ENCODE measurements at places on chromosomes 5 and 9.
A peak's percentile ranks its signal among the peaks of the same experiment; 100 is the strongest.

DNA sequence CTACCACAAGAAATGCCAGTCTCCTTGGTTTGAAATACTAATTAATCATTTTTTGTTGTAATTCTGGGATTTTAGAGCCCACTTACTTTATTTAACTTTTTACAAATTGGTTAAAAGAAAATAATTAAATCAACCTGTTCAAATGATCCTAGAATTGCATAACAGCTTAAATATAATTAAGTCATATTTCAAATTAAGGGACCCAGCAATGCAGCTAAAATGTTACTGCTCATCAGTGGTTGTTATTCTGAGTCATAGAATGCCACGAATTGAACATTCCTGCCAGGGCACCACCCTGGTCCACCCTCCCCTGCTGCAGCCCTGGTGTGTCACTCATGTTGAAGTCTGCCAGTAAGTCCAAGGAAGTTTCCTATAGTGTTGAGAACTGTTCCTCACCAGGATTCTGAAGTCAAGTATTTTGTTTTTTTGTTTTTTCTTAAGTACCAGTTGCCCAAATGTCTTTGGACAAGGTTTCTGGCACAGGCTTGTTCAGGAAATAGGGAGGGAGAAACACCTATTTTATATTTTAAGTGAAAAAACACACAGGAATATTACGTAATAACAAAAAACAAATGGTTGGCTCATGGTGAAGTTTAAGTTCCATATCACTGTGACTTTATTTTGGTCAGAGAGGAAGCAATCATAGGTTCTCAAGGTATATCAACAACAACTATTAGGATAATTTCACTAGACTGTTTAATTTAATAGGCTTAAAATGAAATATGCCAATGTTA, 4.3 kb upstream of the ITGA1 start:
- DNase-seq, result no peak

DNA sequence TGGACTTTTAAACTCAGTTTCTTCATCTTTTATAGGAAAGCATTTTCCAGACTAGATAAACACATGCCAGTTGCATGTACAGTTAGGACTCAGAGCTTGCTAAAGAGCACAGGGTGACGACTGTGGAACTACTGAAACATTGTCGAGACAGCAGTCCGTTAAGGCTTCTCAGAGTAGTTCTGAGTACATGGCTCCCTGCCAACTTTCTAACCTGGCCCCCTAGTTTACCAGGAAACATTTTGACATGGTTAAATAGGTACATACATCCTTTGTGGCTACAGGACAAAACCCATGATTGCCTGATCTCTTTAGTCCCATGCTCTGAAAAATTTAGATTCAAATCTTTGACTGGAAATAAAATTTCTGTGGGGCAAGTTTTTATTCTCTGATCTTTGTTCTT, 129.7 kb downstream of the SLF1 start:
- no peak for DNase-seq

DNA sequence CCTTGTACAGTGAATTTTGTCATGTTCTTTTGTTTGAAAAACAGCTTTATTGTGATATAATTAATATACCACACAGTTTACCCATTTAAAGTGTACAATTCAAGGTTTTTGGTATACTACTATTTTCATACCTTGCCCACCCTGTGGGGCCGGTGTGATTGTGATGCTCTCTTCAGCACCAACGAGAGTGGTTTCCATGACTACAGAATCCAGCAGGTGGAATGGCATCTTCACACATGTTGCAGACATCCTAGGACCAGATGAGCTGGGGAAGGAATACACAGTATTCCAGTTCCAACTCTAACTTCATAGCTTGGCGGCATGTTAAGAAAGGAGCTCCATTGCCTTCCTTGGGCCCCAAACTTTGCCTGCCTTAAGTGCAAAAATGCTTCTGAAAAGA, 7.7 kb upstream of the GPR151 start:
- DNase-seq, result no peak

DNA sequence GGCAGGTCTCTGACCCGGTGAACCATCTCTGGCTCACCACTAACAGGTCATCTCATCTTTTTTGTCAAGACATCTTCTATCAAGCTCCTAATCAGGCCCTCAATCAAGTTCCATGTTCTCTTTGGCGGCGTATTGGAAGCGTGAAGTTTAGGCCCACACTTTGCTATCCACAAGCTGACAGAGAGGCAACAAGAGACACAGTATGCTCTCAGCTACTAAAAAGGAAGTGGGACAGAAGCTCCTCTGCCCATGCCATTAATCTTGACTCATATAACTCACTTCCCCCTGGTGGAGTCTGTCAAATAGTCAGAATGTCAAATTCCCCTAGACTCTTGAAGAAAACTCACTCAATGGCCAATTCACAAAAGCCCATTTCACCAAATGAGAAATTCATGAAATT, 77.6 kb upstream of the TMC1 start:
- no peak for DNase-seq

- no peak for DNase-seq
Observed at GRCh38 chr9:7209016-7209715, 451.4 kb downstream of the KDM4C start.

DNA sequence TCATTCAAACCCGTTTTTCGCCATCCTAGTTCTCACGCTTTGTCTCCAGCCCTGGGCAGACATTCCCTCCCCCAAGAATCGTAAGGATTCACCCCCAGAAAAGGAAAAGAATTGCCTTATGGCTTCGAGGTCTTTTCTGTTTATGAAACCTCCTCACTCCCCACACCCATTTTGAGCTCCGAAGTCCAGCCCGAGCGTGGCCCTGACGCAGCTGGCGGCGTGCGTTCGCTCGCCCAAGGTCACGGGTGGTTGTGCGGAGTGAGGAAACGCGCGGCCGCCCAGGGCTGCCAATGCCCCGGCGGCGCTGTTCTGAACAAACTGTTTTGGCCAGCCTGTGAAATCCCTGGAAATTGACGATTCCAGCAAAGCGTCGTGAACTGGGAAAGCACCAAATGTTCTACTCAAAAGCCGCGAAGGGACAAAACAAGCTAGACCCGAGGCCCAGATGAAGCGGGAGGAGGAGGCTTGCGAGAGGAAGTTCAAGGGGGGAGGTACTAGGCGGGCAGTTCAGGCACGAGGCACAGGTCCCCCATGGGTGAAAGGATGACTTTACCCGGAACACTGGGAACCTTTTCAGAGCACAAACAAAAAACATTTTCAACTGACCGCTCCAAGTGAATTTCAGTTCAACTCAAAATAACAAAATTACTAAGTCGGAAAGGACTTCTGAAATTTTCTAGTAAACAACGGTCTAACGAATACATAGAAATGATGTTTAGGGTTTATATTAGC, 683 bp upstream of the ZFAND5 start:
- peak; percentile 84 for DNase-seq

GRCh38 chr5:153551537-153552079, 61.1 kb downstream of the GRIA1 start:
- DNase-seq, result no peak

DNA sequence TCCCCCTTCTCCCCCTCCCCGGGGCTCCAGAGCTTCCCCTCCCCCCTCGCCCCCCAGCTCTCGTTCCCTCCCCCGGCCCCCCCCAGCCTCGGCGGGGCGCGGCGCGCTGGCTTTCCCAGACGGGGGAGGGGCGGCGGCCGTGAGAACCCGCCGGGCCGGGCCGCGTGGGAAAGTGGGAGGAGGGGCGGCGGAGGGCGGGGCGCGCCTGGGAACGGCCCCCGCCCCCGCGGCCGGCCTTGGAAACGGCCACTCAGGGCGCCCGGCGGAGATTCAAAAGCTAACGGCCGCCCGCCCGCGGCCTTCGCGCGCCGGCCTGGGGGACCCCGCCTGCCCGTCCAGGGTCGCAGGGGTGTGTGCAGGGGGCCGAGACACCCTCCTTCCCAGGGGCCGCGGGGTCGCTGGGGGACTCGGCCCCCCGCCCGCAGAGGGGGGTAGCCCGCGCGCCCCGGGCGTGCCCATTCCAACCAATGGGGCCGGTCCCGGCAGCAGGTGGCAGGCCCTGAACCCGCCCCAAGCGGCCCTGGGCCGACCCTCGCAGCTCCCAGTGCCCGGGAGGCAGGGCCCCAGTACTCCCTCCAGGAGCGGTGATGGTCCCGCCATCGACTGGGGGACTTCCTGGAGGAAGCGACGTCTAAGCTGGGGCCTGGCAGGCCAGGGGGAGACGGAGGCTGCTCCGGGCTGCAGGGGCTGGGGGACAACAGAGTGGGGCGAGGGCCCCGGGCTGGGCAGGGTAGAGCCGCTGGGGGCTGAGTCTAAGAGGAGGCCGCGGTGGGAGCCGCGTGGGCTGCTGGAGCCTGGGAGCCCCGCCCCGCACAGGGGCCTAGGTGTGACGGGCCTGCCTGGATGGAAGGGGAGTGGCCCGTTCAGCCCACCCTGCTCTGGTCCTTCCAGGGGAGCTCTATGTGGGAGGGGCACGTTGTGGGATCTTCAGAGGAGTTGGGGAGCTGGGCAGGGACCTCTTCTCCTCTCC, 14.2 kb upstream of the NRARP start:
- DNase-seq, result peak; percentile 95

GRCh38 chr9:38003946-38004808, 64.8 kb downstream of the SHB start:
- no peak for DNase-seq

- no peak for DNase-seq
Observed at GRCh38 chr9:111603041-111603440, 3.6 kb upstream of the PTGR1 start.

GRCh38 chr9:123378956-123379660, 23.1 kb downstream of the CRB2 start:
- DNase-seq, result no peak

- no peak for DNase-seq
Observed at GRCh38 chr9:108535526-108535925, 320.3 kb downstream of the ACTL7B start.

- no peak for DNase-seq
Observed at GRCh38 chr5:166074582-166075481, 2216.6 kb upstream of the WWC1 start.

- DNase-seq, result no peak
Observed at GRCh38 chr9:95425910-95426551, 90.7 kb downstream of the PTCH1 start.

GRCh38 chr9:15354713-15355112, 47.7 kb upstream of the TTC39B start:
- DNase-seq, result no peak

- no peak for DNase-seq
Observed at GRCh38 chr9:68416936-68417564, 60.6 kb downstream of the PGM5 start.

DNA sequence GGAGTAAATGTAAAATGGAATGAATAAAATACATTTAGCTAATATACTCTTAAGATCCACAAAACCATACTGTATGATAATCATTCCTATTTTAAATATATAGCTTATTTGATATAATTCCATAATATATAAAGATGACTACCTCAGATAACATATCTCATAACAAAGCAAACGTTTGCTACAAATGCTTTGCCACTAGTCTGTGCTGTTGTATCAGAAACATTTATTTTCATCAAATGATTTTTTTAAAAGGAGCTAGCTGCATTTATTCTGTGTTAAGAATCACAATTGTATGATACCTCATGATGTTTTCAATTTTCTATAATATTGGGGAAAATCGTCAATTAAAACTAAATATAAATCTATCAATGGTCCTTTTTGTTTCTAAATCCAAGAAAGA, 567.2 kb downstream of the PTPRD start:
- DNase-seq, result no peak

DNA sequence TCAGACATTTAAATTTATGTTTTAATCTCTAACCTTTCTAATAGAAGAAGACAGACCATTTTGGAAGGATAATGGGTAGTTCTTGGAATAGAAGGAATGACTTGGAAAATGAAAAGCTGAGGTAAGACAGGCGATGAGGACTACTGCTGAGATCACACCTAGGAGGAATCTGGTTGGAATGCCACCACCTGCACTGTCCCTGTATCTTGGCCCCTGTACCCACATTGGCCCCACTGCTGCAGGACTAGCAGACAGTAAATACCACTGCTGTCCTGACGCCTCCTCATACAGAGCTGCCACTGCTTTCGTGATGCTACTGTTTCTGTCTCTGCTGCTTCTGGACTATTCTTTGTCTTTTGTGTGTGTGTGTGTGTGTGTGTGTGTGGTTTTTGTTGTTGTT, 359.8 kb downstream of the TMEM232 start:
- DNase-seq, result no peak

DNA sequence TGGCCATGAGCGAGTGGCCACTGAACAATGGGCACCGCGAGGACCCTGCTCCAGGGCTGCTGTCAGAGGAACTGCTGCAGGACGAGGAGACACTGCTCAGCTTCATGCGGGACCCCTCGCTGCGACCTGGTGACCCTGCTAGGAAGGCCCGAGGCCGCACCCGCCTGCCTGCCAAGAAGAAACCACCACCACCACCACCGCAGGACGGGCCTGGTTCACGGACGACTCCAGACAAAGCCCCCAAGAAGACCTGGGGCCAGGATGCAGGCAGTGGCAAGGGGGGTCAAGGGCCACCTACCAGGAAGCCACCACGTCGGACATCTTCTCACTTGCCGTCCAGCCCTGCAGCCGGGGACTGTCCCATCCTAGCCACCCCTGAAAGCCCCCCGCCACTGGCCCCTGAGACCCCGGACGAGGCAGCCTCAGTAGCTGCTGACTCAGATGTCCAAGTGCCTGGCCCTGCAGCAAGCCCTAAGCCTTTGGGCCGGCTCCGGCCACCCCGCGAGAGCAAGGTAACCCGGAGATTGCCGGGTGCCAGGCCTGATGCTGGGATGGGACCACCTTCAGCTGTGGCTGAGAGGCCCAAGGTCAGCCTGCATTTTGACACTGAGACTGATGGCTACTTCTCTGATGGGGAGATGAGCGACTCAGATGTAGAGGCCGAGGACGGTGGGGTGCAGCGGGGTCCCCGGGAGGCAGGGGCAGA, 53.3 kb downstream of the JADE2 start:
- DNase-seq, result no peak

DNA sequence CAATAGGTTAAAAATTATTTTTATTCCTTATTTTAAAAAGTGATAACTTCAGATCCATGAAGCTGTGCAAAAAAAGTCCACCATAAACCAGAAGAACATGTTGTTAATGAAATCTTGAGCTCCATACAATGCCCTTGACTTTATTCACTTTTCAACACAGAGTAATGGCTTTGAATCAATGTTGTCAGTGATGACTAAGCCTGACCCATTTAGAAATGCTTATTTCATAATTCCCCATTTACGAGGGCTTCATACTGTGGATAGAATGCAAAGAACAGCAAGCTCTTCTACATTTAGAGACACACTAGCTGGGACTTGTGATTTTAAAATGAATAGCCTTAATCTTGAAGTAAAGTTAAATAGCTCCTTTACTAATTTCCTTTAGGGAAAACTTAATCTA, 25.7 kb upstream of the IL9 start:
- no peak for DNase-seq

DNA sequence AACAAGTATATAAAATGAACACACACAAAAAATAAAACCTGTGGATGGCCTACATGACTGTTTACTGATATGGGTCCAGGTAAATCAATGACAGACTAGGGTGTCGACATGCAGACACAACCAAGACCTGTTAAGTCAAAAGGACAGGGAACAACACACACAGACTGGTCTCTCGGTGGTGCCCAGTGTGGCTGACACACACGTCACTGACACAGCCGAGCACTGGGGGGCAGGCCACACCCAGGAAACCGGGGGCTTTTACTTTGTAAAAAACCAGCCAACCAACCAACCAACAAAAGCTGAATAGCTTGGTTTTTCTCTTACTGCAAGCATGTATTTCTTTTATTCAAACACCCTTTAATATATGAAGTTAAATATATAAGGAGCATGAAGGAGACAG, 5.0 kb downstream of the FAM163B start:
- no peak for DNase-seq
